ENCODE measurements at places on chromosomes 13 and 19. TPM values are rescaled to one million over a fixed set of nuclear protein-coding genes. Genes with fewer than 3 reads are reported as not detected.

- DNase-seq: no peak
Measured at GRCh38 chr13:77545626-77546412, 10.3 kb downstream of the SCEL start.

- DNase-seq: no peak
Measured at GRCh38 chr13:49026851-49027250, 51.1 kb downstream of the FNDC3A start.

GRCh38 chr19:11856596-11857250 is 8.2 kb downstream of the ZNF439 start:
- DNase-seq: no peak

- DNase-seq: no peak
Measured at GRCh38 chr19:42325896-42326771, 699 bp downstream of the MEGF8 start.

GRCh38 chr19:57829316-57829715 is 783 bp upstream of the ZNF587B start:
- DNase-seq: no peak

ECSIT gene
- 139 TPM for total RNA-seq

NKG7 gene
- 1.4 TPM for total RNA-seq

TPRX1 gene
- total RNA-seq: not detected

ZNF792 gene
- 5.6 TPM for total RNA-seq

C1QTNF9 gene
- total RNA-seq: 0.25 TPM

CEACAM21 gene
- total RNA-seq: 1.9 TPM
